KBM-7 (cell line): ENCODE measurements at places on chromosomes 4 and X.

DNA sequence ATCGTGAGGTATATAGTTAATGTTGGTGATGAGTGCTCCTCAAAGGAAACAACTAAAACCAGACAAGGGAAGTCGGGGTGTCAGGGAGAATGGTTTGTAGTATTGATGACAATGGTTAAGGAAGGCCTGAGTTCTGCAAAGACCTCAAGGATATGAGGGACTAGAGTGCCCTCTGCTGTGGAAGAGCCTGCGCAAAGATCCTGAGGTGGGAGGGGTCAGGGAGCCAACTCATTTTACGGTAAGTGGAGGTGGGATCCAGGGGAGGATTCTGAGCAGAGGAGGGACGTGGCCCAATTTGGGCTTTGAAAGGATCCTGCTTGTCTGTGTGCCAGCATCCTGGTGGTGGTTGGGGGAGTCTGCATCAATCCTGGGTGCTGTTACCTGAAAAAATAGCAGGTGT is 11.3 kb downstream of the UBA1 start:
- no peak for DNase-seq

DNA sequence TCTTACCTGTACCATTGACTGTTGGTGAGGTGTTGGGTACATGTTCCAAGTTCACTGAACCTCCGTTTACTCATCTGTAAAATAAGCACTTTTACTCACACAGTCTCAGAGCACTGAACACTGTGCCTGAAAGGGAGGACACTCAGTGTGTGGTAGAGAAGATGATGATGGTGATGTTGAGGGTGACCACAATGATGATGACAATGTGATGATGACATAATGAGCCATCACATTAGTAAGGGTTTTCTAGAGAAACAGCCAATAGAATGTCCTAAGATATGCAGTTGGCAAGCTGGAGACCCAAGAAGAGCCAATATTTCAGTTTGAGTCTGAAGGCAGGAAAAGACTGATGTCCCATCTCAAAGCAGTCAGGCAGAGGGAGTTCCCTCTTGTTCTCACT is 315.4 kb upstream of the IGFBP7 start:
- no peak for DNase-seq

DNA sequence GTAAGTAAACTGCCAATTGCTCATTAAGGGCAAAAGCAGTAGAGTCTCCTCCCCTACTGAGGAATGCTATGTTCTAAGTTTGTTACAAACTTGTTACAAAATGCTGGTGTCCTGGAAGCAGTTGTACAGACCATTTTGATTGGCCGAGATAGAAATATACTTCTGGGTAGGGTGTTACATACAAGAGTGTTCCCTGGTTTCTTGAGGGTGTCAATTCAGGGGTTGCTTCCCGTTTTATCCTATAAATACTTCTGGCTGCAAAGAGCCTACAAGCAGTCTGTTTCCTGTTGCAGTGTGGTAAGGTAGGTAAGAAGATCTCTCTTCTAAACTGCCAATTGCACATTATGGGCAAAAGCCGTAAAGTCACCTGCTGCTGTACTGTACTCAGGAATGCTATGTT is 5.7 kb downstream of the TRPC5OS start:
- DNase-seq = peak; percentile 82

DNA sequence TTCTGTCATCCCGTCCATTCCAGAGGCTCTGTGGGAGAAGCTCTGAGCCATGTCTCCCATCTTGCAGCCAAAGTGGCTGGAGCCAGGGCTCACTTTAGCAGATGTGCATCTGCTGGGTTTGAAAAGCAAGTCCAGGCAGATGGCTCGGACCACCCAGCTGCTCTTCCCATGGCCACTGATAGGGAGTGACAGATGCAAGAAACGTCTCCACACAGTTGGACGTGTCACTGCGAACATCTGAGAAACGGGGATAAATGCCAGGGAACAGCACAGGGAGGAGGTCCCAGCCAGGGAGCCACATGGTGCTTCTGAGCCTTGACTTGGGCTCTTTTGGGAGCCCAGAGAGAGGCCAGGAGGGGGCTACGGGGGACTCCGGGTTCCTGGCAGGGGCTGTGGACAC is 242.3 kb downstream of the AFAP1 start:
- DNase-seq = no peak

GRCh38 chrX:150225756-150226155 is 137.4 kb upstream of the MAMLD1 start:
- DNase-seq = no peak

- DNase-seq = no peak
Measured at GRCh38 chr4:153008578-153009199, 72.6 kb downstream of the FHDC1 start.

- no peak for DNase-seq
Measured at GRCh38 chr4:101177154-101177553, 170.2 kb downstream of the PPP3CA start.

- DNase-seq = no peak
Measured at GRCh38 chrX:129403974-129404669, 119.2 kb downstream of the SMARCA1 start.

DNA sequence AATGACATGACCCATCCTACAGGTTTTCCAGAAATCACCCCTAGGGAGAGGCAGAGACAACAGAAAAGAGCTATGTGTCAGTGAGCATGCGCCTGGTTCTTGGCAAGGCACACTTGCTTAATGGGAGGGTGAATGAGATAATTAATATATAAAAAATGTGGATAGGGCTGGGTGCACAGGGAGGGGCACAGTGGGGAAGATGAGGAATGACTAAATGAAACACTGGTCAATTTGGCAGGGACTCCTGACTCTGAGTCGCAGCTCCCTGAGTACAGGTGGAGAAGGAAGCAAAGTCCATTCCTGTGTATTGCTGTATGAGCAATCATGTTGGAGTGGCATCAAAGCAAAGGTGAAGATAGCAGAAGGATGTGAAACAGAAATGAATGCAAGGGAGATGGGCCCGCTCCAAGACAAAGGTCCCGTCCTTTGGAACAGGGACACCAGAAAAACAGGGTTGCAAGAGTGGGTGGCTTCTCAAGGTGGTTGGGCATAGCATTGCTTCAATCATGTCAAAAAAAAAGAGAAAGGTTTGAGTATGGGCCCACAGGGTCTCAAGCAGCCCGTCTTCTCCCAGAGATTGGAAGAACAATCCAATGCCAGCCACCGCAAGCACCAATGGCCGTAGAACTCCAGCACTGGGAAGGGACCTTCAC is 278.4 kb upstream of the AGTR2 start:
- no peak for DNase-seq

- no peak for DNase-seq
Measured at GRCh38 chr4:89295415-89295927, 12.1 kb downstream of the GPRIN3 start.

GRCh38 chr4:602559-602942 is 22.8 kb upstream of the PDE6B start:
- DNase-seq = peak; percentile 25

DNA sequence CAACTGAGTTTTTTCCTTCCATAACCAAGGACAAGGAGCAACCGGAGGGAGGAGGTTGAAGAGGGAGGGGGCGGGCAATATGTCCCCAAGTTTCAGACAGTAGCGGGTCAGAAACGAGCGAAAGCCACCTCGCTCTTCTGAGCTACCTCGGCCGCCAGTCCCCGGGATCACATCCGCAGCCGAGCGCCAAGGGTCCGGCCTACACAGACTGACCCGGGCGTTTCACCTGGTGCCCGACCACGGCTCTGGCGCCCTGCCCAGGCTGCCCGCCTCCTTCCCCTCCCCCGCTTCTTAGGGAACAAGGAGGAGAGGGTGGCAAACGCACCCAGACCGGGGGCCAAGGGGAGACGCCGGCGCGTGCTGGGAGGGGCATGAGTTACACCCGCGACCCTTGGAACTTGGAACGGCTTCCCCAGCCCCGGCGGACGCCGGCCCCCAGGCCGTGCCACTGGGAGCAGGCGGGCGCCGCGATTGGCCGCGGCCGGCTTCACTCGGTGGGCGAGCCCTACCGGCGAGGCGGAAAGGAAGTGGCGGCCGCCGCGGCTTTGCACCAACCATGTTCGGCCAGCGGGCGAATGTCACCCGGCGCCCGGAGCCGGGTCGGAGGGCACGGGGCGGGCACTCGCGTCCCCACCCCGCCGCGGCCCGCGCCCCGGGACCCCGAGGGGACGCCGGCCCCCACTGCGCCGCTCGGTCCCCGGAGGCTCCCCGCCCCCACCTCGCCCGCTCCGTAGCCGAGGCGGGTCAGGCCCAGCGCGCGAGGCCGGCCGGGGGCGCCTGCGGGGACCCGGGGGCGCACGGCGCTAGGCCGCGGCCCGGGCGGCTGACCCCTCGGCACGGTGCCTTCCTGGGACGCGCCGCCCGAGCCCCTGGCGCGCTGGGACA is 1.5 kb downstream of the IRF2 start:
- DNase-seq = peak; percentile 64

- DNase-seq = no peak
Measured at GRCh38 chr4:138693526-138693925, 322.1 kb upstream of the NOCT start.

DNA sequence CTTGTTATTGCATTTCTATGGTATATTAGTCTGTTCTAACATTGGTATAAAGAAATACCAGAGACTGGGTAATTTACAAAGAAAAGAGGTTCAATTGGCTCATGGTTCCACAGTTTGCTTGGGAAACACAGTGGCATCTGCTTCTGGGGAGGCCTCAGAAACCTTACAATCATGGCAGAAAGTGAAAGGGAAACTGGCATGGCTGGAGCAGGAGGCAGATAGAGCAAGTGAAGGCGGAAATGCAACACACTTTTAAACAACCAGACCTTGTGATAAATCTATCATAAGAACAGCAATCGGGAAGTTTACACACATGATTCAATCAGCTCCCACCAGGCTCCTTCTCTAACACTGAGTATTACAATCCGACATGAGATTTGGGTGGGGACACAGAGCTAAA is 346.6 kb upstream of the GNPDA2 start:
- no peak for DNase-seq

DNA sequence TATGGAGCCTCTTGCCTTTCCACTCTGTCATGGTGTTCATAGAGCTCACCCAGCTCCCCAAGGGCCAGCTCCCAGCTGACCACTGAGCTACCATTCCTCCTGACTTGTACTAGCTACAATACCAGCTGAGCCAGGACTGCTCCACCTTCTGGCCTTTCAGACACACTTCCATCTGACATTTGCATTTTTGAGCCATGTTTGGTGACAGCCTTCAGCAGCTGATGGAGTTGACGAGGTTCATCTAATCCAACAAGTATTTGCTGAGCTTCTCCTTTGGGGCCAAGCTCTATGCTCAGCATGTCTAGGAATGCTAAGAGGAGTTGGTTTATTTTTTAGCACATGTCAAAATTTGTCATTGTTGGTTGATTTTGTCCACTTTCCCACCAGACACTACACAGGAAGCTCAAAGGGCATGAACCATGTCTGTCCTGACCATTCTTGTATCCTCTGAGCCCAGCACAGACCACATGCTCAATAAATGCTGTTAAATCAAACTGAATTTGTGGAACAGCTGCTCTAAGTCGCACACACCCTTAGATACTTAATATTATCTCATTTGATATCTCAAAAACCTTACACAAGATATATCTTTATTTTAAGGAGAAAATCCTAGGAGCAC is 142.6 kb upstream of the PPARGC1A start:
- no peak for DNase-seq

GRCh38 chr4:103075894-103076746 is 441 bp downstream of the SLC9B2 start:
- peak; percentile 73 for DNase-seq

- DNase-seq = no peak
Measured at GRCh38 chr4:184019667-184020623, 114.8 kb downstream of the STOX2 start.

GRCh38 chrX:130984782-130985181 is 73.4 kb upstream of the ARHGAP36 start:
- DNase-seq = no peak

- peak; percentile 7 for DNase-seq
Measured at GRCh38 chrX:16771483-16772398, 14.5 kb upstream of the TXLNG start.

GRCh38 chr4:11155208-11155867 is 273.4 kb downstream of the HS3ST1 start:
- no peak for DNase-seq

GRCh38 chr4:186481998-186482790 is 73.2 kb downstream of the MTNR1A start:
- DNase-seq = no peak

GRCh38 chrX:77347572-77347971 is 99.6 kb upstream of the FGF16 start:
- DNase-seq = no peak
